ENCODE measurements at places on chromosomes 5 and 9. TPM values are rescaled to one million over a fixed set of nuclear protein-coding genes. Genes with fewer than 3 reads are reported as not detected.
A peak's percentile ranks its signal among the peaks of the same experiment; 100 is the strongest.

The AK6 gene
- total RNA-seq: 79.6 TPM

GRCh38 chr9:83034026-83034425 lies 28.9 kb downstream of the RASEF start:
- DNase-seq: peak; percentile 15

DNA sequence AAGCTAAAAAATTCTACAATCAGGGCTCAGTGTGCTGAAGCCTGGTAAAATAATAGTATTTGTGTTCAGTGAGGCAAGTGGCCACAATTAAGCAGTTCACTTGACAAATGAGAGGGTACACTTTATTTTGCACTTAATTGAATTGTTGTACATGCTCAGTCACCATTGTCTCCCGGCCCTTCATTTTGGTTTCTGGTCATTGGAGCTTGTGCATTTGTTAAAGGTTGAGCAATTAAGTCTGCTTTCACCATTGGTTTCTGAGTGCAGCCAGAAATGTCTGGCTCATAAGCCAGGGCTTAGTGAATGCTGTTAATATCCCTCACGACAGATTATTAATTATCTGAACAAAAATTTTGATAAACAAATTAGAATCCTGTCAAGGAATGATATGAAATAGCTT lies 89.6 kb downstream of the PRDM6 start:
- no peak for DNase-seq

DNA sequence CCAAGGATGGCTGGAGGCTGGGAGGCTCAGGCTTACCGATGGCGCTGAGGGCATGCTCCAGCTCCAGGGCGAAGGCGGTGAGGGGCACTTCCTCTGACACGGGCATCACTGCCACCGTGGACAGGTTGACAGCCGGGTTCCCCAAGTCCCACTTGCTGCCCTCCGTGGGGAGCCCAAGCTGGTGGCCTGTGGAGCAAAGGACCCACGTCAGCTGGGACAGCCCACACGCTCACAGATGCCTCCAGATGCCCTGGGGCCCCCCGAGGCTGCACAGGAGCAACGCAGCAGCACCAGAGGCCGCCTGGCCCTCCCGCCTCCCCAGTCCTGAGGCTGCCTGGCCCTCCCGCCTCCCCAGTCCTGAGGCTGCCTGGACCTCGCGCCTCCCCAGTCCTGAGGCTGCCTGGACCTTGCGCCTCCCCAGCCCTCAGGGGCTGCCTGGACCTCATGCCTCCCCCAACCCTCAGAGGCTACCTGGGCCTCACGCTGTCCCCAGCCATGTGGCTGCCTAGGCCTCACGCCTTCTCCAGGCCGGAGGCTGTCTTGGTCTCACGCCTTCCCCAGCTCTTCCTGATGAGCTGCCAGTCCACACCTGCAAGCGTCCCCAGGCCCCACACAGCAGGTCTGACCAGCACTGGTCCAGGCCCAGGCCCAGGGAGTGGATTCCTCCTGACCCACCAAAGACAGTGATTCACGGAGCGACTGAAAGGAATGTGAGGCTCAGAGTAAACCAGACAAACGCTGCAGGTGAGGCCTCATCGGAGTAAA lies 25.6 kb upstream of the NSMF start:
- DNase-seq: no peak

- DNase-seq: no peak
Observed at GRCh38 chr9:107872457-107873192, 383.1 kb upstream of the KLF4 start.

The NUTM2F gene
- not detected for total RNA-seq

DNA sequence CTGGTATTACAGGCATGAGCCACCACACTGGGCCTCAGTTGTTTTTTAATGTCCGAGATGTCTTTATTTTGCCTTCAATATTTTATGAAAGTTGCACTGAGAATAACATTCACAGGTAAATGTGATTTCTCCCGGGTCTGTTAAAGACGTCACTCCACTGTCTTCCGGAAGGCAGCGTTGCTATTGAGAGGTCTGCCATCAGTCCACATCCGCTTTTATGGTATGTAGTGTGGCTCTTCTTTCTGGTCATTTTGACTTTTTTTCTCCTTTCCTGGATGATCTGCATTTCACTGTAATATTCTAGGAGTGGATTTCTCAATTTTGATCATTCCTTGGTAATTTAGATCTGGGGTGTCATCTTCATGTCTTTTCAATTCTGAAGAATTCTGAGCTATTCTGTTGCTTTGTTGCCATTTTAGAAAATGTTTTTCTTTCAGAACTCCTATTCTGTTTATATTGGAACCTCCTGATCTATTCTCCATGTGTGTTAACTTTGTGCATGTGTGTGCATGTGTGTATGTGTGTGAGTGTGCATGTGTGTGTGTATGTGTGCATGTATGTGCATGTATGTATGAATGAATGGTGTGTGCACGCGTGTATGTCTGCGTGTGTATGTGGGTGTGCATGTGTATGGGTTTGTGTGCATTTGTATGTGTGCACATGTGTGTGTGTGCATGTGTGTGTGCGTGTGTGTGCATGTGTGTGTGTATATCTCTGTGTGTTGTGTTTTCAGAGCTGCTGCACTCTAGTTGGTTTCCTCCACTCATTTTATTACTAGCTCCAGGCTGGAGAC lies 1.9 kb upstream of the LCN1 start:
- no peak for DNase-seq
